Stimulated activated CD8-positive, alpha-beta memory T cell treated with anti-CD3 and anti-CD28 coated beads, Interleukin-2, amount 100 ng/mL, for 1 hour (primary cell): ENCODE measurements at places on chromosomes 2 and 18.

DNA sequence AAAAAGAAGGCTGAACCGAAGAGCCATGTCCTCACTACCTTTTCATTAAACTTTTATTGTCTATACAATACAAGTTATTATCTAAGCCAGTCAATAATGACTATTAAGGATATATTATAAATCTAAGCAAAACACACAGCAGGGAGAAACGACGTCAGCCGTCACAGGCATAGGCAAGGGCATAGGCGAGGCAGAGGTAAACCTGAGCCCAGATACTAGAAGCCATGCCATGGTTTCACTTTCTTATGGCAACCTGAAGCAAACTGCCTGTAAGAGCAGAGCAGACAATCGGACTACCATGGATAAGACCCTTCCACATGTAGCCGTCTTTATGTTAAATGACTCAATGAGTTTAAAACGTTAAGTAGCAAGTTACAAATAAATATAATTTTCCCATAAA, 238.5 kb upstream of the ZNF521 start:
- DNase-seq, result no peak

DNA sequence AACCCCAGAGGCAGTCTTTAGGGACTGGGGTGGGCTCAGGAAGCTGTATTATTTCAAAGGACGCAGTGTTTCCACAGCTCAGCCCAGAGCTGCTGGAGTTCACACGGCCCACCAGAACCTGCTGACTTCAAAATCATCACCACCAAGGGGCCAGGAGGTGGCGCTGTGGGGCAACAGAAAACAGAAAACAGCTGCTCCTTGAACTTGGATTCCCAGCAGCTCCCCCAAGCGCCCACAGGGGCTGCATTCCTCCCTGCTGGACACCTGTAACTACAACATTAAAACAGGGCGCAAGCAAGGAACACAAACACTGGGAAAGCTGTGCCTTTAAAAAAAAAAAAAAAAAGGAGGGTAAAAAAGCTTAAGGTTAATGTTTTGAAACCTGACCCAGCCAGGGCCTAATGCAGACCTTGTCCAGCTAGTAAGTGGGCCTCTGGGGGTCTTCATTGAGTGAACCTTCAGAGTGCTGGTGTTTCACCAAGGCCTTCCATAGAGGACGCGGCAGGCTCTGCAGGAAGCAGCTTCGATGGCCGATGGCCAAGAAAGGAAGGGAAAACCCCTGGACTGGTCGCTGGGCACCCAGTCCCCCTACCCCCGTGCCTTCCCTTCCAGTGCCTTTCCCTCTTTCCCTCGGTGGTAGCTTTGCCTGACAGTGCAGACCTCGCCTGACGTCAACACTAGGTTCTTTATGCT, 25.9 kb downstream of the MLPH start:
- DNase-seq, result peak; percentile 55

DNA sequence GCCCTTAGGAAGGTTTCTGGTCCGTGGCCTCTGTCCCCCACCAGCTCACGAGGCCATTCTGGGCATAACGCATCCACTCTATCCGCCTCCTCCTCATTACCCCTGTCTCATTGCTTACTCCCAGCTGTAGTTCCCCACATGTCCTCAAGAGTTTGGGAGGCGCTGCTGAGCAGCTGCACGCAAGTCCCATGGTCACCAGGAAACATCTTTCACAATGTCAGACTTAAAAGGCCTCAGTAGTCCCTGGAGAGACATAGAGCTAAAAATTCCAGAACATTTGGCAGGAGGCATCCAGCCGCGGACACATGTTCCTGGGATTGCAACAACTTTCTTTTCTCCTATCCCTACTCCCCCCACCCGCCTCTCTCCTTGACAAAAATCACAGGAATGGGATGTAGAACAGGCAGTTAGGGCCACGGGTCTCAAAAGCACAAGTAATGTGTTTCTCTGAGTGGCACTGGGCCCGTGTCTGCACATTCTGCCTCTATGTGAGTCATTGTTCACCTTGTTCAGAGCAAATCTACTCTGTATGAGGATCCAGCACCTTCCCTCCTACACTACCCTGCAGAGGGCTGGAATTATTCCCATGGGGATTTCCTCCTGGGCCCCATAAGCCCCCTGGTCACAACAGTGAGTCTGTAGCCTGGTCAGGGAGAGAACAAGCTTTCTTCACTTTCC, 8.1 kb downstream of the LBH start:
- peak; percentile 44 for DNase-seq

DNA sequence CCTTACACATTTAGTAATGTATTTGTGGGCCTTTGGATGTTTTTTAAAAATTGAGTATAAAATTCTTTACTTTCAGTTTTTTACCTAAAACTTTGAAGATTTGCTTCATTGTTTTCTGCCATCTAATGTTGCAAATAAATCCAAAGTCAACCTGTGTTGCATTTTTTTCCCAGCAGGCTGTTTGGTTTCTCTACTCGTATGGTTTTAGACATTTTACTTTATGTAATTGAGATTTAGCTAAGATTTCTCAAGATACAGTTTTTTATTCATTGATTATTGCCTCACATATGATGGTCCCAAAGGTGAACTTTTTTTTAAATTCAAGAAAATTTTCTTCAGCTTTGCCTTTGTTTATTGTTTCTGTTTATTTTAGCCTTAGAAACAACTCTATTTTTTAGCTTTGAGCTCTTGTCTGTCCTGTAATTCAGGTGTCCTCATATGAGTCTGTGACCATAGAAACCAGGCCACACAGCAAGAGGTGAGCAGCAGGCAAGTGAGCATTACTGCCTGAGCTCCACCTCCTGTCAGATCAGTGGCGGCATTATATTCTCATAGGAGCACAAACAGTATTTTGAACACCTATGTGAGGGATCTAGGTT, 53.4 kb upstream of the TBR1 start:
- no peak for DNase-seq

DNA sequence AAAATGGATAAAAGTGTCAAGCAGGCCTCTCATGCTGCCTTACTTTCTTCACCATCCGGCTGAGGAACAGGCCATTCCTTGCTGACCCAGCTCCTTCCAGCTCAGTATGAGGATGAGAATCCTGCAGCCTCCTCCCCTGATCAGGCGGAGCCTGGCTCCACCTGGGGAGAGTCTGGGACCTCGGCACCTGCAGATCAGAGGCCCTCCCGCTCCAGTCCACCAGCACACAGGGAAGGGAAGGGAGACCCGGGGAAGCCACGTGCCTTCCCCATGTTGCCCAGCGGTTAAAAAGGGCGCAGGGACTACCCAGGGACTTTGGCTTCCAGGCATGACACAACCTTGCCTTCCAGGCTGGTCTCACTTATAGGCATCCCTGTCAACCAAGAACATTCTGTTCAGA, 172.0 kb downstream of the NDUFA10 start:
- DNase-seq, result no peak

GRCh38 chr2:120222186-120223033, 790 bp downstream of the TMEM185B start:
- DNase-seq, result no peak

DNA sequence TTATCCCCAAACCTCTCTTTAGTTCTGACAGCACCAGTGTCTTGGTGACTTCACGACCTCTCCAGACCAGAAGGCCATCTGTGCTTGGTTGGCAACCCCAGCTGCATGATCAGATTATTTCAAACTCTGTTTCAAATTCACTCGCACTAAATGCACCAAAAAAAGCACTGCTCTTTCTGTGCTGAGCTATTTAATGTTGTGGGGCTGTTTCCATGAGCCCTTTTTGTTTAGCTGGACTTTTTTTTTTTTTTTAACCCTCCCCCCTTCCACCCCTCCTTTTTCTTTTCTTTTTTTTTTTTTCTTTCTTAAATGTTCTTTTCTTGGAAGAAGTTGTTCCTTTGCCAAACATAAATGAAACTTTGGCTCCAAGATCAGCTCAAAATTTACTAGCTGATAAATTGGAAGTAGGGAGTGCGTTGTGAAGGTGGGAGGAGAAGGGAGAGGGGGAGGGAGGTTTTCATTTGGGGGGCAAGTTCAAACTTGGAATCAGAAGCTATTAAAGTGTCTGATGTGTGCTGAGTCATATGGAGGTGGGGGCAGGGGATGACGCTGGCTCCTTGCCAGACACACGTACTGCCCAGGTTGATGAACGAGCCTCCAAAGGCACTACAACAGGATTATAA, 543.0 kb upstream of the TNP1 start:
- DNase-seq, result no peak

- DNase-seq, result no peak
Observed at GRCh38 chr2:40197121-40197520, 254.8 kb downstream of the SLC8A1 start.

DNA sequence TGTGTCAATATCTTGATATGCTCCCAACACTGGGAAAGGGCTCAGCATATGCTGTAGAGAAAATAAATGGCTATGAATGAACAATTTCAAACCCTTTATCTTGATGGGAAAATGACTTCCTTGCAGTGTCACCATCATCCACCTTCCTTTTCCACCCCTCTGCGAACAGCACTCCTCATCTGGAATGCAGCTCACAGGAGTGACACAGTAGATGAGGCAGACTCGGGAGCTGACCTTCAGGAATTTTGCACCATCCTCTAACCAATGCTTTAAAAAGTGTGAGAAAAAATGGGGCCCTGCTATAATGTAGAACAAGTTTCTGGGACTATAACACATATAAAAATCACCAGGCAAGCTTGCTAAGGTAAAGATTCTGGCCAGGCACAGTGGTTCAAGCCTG, 41.3 kb upstream of the YPEL5 start:
- DNase-seq, result no peak

- DNase-seq, result no peak
Observed at GRCh38 chr2:9554921-9555296, 721 bp downstream of the ADAM17 start.

DNA sequence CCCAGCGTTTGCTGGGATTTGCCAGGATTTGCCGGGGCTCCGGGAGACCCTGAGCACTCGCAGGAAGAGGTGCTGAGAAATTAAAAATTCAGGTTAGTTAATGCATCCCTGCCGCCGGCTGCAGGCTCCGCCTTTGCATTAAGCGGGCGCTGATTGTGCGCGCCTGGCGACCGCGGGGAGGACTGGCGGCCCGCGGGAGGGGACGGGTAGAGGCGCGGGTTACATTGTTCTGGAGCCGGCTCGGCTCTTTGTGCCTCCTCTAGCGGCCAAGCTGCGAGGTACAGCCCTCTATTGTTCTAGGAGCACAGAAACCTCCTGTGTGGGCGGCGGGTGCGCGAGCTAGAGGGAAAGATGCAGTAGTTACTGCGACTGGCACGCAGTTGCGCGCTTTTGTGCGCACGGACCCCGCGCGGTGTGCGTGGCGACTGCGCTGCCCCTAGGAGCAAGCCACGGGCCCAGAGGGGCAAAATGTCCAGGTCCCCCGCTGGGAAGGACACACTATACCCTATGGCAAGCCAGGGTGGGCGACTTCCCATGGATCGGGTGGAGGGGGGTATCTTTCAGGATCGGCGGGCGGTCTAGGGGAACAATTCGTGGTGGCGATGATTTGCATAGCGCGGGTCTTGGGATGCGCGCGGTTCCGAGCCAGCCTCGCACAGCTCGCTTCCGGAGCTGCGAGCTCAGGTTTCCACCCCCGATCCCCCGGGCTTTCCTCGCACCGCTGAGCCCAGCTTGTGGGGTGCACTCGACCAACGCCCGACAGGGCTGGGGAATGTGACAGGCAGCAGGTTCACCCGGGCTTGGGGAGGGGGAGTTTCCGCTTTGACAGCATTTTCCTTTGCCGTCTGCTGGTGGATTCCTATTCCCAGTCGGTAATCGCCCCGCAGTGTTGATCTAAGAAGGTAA, 2.8 kb downstream of the ONECUT2 start:
- no peak for DNase-seq

DNA sequence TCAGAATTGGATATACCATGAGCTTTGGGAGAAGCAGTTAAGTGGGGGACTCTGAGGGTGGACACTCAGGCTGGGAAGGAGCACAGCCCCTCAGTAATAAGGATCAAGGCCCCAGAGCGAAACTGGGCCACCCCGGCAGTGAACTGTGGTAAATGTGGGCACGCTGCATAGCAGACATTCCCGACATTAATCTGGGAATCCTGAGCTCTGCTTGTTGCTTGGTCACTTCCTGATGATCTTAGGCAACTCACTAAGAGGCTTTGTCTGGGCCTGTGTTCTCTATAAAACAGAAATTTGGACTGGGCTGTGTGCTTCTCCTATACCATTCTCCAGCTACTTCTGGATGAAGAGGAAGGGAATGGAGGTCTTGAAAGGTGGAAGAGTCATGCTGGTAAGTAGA, 4.8 kb downstream of the TGFBRAP1 start:
- DNase-seq, result no peak

GRCh38 chr2:98829581-98830270, 98.8 kb upstream of the MGAT4A start:
- DNase-seq, result no peak

- no peak for DNase-seq
Observed at GRCh38 chr2:9445089-9445488, 21.6 kb downstream of the CPSF3 start.

- no peak for DNase-seq
Observed at GRCh38 chr18:32057624-32058165, 34.0 kb upstream of the RNF138 start.

DNA sequence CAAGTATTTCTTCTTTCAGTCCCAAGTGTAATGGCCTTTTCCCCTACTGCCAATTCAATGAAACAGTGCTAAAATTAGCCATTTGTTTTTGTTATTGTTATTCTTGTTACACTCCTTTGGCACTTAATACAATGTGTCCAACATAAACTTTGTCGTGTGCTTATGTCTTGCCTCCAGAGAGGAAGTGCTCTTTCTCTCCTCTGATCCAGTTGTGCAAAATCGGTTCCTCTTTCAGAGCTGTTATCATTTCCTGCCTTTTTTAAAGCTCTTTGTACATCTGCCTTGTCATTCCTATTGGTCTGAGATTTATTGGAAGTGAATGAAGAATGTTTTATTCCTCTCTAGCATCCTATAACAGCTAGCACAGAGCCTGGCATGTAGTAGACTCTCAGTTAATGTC, 623.2 kb upstream of the ID2 start:
- DNase-seq, result no peak

- peak; percentile 17 for DNase-seq
Observed at GRCh38 chr18:73842795-73843394, 304.7 kb downstream of the FBXO15 start.

DNA sequence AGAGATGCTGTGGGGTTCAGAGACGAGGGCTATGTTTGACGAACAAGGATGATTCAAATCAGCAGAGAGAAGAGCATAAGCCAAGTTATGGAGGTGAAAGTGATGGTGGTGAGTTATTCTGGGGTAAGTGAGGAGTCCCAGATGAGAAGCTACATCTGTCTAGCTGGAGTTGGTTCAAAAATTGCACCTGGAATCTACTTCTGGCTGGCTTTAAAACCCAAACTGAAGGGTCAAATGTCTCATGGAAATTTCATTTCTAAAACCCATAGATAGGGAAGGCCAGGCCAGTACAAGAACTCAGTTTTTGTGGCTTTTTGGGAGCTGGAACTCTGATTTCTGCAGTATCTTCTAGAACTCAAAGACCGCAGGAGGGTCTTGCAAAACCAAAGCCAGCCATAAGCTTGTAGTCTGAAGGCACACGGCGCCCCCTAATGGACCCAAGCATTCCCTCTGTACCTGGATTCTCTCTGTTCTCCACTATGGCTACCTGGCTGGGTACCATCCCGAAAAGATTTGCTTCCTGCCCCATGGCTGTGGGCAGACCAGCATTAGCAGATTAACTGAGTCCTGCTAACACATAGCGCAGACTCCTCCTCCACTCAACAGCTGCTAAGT, 229.1 kb upstream of the SLC14A2 start:
- DNase-seq, result no peak

GRCh38 chr2:637406-637776, 39.8 kb downstream of the TMEM18 start:
- no peak for DNase-seq
